ENCODE measurements at places on chromosomes 5 and 9.

DNA sequence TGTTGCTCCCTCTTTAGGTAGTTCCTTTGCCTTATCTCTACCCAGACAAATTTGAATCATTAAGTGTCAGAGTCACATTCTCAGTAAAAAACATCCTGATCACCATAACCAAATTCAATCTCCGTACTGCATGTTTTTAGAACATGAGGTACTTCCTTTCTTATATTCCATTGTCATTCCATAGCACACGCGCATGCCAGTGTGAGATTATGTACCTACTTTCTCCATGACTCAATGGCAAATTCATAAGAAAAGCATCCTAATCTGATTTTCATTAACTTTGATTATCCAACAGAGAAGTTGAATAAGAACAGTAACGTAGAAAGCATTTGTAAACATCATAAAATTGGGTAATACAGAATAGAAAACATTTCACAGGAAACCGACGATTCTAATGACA, 1118.6 kb upstream of the CDH9 start:
- no peak for DNase-seq

GRCh38 chr5:172505403-172505759, 51.1 kb upstream of the SH3PXD2B start:
- no peak for DNase-seq

GRCh38 chr9:77968506-77968905, 63.1 kb downstream of the GNAQ start:
- DNase-seq: no peak

GRCh38 chr5:76273206-76273885, 129.7 kb upstream of the IQGAP2 start:
- DNase-seq: no peak

GRCh38 chr5:106241409-106241808, 1429.3 kb downstream of the EFNA5 start:
- no peak for DNase-seq
